ENCODE measurements at places on chromosomes 13 and 19.

- no peak for DNase-seq
Observed at GRCh38 chr13:110471833-110472162, 89.7 kb downstream of the RAB20 start.

GRCh38 chr13:30047154-30047874, 196.9 kb upstream of the UBL3 start:
- no peak for DNase-seq

DNA sequence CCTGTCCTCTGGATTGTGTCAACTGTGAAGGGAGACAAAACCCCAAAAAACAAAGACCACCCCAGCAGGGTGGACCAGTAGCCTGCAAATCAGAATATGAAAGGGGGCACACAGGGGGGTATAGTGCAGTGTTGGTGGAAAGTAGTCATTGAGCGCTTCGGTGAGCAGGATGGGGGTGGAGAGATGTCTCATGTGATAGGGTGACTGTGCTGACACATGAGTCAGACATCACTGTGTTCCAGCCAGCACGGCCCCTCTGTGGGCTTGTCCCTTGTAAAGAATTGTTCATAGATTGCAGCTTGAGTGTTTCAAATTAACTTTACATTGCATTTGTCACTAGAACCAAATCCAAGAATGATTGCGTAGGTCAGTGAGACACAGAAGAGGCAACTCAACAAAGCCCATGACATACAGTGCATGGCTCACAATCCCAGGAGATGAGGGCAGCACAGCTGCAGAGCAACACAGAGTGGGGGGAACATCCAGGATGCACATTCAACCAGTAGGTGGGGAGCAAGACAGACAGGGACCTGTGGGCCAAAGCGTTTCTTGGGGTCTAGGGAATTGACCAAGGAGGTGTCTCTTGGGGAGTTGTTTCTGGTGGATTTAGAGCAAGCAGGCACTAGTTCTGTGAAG, 7.5 kb downstream of the ZNF440 start:
- no peak for DNase-seq

DNA sequence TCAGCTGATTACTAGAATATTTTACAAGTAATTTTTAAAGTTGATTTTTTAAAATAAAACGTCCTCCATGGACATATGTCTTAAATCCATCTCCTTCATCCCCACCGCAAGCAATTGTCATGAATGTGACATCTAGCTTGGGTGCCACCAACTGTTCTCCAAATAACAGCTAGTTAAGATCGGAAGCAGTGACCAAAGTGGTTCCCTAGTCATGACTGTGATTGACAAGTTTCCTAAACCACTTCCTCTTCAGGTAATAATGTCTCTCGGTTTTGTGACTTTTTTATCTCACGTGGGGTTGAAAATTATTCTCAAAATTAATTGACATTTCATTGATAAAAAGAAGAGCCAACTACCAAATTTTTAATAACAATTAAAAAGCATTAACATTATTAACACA, 135.3 kb upstream of the MIR17HG start:
- no peak for DNase-seq
